Activated CD4-positive, alpha-beta T cell treated with anti-CD3 and anti-CD28 coated beads for 36 hours (primary cell): ENCODE measurements at places on chromosomes 5 and 9. TPM values are rescaled to one million over a fixed set of nuclear protein-coding genes. Genes with fewer than 3 reads are reported as not detected.

- no peak for DNase-seq
Observed at GRCh38 chr5:4005335-4005734, 409.7 kb downstream of the IRX1 start.

- DNase-seq = no peak
Observed at GRCh38 chr5:111364992-111365391, 140.8 kb downstream of the CAMK4 start.

DNA sequence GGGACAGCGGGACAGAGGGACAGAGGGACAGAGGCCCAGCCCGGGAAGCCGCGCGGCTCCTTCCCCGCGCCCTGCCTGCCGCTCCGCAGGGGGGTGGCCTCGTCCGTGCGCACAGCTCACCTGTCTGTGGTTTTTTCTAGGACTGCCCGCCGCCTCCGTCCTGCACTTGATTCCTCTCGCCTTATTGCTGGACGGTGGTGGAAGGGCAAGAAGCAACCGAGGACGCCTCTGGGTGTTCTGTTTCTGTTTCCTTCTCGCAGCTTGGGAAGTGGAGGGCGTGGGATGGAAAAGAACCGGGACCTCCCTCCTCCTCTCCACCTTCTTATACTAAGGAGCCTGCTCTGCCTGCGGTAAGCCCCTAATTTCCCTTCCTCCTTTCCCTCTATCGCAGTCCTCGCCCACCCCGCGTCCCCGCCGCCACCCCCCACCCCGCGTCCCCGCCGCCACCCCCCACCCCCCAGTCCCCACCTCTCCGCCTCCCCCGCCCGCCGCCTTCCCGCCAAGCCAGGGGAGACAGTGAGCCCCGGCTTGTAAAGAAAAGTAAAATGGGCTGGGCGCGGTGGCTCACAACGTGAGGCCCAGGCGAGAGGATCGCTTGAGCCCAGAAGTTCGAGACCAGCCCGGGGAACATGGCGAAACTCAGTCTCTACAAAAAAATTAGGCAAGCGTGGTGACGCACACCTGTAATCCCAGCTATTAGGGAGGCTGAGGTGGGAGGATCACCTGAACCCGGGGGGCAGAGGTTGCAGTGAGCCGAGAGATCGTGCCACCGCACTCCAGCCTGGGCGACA lies 9.6 kb upstream of the FLT4 start:
- no peak for DNase-seq

GPR150 gene
- 0.37 TPM for total RNA-seq

RAD1 gene
- total RNA-seq = 43.0 TPM
